KBM-7 (cell line): ENCODE measurements at places on chromosomes 4 and X.
A peak's percentile ranks its signal among the peaks of the same experiment; 100 is the strongest.

DNA sequence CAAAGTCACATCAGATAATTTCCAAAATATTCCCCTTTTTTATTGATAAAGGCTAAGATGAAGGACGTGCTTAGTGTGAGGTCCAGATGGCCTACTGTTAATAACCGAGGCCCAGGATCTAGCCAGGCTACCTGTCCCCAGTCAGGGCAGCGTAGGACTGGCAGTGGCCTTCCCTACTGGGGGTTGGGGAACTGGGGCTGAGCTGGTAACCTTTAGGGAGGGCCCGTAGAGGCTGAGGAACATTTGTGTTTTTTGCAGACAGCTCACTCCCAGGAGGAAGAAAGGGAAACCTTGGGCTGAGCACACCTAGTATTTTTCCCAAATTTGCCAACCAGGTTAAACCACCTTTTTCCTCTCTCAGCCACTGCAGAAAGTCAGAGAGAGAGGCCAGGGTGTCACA is 59.1 kb downstream of the KLF3 start:
- DNase-seq: no peak

DNA sequence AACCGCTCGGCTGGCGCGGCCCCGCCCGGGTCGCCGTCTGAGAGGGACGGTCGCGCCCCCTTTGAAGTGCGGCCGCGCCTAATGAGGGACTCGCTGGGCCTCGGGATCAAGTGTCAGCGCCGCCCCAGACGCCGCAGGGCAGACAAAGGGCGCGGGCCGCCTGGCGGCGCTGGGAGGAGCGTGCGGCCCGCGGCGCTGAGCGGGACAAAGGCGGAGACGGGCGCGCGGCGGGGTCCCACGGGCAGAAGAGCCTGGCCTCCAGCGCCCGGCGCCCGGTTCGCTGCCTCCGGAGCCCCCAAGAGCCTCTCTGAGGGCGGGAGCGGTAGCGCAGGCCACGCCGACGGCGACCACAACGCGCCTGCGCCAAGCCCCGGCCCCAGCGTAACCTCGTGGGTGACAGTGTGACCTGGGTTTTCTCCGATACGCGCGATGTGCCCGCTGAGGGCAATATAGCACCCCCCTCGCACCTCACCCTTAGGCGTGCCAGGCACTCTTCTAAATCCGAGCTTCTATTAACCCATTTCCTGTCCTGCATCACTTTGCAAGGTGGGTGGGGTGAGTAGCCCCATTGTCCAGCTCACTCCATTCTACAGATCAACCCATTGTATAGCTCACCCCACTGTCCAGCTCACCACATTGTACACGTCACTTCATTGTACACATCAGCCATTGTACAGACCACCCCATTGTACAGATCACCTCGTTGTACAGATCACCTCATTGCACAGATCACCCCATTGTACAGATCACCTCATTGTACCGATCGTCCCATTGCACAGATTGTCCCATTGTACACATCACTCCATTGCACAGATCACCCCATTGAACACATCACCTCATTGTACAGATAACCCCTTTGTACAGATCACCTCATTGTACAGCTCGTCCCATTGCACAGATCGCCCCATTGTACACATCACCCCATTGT is 33.7 kb upstream of the STX18 start:
- no peak for DNase-seq

DNA sequence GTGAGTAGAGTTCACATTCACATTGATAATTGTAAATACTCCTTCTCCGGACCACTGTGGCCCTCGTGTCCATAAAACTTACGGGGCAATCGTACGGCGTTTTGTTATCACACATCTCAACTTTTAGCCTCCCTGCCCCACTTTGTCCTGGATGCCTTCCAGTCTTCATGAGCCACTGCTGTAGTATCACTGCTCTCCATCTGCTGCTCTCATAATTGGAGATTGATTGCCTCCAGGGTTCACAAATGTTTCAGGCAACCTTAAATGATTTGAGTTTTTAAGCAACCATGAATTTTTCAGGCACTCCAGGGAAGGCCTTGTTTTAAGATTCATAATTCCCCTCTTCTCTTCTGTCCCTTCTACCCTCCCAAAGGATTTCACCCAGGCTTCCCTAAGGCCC is 28.4 kb downstream of the ALPK1 start:
- no peak for DNase-seq

DNA sequence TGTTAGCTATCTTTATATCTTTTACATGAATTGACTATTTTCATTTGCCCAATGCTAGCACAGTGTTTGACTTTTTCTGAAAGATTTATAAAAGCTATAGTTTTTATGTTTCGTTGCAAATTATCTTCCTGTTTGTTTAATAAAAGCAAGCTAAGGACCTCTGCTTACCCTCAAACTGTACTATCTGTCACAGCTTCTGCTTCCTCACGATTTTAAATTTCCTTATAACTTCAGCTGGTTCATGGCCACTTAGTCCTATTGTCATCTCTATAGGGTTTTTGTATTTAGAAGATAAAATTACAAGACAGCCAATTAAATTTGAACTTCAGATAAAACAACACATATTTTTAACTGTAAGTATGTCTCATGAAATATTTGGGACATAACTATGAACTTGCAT is 494.0 kb downstream of the PDGFC start:
- DNase-seq: peak; percentile 31

GRCh38 chrX:45309096-45309495 is 108.4 kb upstream of the DIPK2B start:
- DNase-seq: no peak

- DNase-seq: no peak
Observed at GRCh38 chrX:67961516-67961915, 417.7 kb downstream of the AR start.

DNA sequence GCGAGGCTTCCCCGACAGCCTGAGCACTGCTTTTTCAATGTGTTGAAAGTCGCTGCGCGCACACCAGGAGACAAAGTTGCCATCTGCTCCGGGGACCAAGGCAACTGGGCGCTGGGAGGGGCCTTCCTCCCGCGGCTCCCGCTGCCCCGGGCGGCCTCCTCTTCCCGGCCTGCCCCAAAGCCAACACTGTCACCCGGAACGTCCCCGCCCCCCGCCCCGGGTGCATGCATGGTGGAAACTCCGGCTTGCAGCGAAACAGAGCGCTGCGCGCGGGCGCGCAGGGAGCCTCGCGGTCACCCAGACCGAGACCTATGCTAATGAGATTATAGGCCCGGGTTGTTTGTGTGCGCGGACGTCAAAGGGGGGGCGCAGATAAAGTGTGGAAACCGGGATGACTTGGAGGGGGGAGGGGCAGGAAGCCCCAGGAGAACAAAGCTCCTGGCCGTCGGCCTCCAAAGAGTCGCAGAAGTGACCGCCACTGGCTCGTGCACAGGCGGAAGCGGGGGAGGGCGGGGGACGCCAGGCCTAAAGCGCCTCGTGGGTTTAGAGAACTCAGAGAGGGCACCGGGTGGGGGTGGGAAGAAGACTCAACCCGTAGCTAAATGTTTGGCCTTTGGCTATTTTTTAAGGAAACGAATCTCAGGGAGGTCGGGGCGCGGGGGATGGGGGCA is 88.8 kb downstream of the BCOR start:
- DNase-seq: no peak

- DNase-seq: no peak
Observed at GRCh38 chrX:121160987-121161386, 113.6 kb downstream of the GLUD2 start.

DNA sequence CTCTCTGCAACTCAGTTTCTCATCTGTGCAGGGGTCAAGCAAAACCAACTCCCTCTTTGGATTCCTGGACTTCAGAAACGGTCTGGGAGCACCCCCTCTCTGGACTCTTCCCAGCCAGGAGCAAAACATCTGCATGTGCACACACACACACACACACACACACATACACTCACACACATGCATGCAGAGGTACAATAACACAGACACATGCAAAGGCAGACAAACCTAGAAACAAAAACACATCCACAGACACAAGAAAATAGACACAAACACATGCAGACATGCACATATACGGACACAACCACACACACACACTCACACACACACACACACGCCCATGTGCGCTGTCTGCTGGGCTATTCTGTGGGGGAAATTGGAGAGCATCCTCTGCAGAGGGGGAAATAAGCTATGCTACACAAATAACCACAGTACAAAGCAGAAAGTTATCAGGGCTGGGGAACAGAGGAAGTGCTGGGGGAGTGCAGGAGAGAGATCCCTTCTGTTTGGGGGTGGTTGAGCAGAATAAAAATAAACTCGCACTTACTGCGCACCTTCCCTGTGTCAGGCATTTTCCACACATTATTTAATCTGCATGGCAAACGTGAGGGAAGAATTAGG is 19.9 kb downstream of the IQSEC2 start:
- peak; percentile 75 for DNase-seq

DNA sequence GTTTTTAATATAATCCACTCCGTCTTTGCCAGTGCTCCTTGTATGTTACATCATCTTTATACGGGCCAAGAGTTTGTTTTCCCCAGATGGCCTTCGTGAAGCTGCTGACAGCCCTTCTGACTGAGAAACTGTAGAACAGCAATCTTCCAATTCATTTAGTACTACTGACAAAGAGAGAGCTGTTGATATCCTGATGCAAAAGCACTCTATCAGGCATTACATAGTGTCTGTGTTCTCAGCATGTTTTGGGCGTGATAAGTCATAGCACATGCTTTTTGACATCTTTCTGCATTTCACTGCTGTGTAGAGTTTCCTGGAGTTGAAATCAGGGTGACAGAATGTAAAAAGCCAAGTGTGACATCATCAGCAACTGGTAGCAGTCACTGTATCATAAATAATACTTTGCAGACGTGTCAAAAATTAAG is 746.3 kb upstream of the FAM241A start:
- DNase-seq: no peak

DNA sequence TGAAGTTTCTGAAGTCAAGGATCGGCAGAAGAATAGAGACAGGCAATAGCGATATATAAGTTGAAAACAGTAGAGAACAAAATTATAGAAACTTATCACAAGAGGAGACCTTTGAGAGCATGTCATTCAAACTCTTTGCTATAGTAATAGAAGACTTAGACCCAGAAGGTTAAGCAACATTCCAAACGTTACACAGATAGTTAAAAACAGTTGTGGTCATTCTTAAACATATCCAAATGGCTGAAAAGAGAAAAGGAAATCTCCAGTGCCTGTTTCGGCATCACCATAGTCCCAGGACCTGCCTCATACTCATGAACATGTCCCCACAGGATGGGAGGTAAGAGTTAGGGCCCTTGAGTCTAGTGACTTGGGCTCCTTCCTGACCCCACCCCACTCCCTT is 258.1 kb upstream of the NOCT start:
- no peak for DNase-seq

- no peak for DNase-seq
Observed at GRCh38 chrX:47560179-47560933, 649 bp upstream of the ARAF start.

- DNase-seq: peak; percentile 25
Observed at GRCh38 chrX:70422851-70423341, at the start of gene GDPD2. Gene GDPD2 (plus strand): TSS chrX:70423314. CDS start chrX:70424985, 1,671 bp downstream.

GRCh38 chrX:120464411-120464810 is 4.7 kb downstream of the LAMP2 start:
- DNase-seq: peak; percentile 43

DNA sequence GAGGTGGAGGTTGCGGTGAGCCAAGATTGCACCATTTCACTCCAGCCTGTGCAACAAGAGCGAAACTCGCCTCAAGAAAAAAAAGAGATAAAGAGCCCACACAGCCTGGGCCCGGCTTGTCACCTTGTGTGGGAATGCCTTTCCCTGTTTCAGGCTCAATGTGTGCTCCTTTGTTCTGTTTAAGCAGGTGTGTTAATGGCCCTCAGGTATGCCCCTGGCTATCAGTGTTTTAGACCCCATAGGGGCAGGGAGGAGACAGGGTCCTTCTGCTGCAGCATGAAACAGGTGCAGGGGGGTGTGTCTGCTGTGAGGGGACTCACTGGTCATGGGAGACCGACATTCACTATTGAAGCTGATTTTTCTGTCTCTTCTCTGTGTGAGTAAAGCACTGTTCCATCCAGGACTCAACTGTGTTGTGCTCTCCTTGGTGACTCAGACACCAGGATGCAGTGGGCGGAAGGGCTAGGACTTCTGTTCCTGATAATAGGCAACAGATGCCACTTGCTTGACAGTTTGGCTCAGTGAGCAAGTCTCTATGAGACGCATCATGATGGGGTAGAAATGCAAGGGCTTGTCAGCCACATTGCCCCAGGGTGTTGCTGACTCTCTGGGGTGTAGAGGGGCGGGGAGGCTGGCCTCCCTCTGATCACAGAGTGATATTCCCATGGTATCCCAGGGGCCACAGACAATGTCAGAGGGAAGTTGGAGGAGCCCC is 15.6 kb upstream of the LAP3 start:
- DNase-seq: no peak

GRCh38 chr4:179631321-179631720 is 2189.1 kb upstream of the AGA start:
- no peak for DNase-seq

- DNase-seq: no peak
Observed at GRCh38 chrX:10519761-10520160, 100.6 kb downstream of the MID1 start.

- no peak for DNase-seq
Observed at GRCh38 chr4:79688691-79689090, 280.7 kb upstream of the GK2 start.

GRCh38 chrX:153557618-153558355 is 40.3 kb downstream of the ATP2B3 start:
- no peak for DNase-seq

GRCh38 chr4:76689145-76689817 is 208.7 kb downstream of the SOWAHB start:
- DNase-seq: no peak

GRCh38 chr4:110480746-110481271 is 4.9 kb downstream of the ENPEP start:
- no peak for DNase-seq

DNA sequence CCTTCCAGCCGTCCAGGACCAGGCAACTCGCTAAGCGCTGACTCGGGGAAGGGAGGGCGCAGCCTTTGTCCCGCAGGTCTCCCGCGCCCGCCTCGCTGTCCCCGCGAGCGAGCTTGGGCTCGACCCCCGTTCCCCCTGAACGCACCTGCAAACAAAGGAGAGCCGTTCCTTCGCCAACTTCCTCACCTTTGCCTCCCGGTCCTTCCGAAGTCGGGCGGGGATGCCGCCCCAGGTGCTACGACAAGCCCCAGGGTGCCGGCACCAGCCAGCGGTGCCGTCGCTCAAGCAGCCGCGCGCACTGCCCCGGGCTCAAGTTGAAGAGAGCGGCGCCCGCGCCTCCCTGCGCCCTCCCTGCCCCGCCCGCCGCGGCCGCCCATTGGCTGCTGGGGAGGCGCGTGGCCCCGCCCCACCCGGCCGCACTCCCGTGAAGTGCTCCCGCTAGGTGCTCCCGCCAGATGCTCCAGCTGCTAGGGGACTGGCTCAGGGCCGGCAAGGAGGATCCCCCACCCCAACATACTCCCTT is 107.1 kb downstream of the NSUN7 start:
- peak; percentile 77 for DNase-seq

- DNase-seq: no peak
Observed at GRCh38 chr4:138037696-138038095, 204.5 kb downstream of the SLC7A11 start.

GRCh38 chrX:130419263-130419662 is 17.5 kb downstream of the RBMX2 start:
- DNase-seq: no peak

DNA sequence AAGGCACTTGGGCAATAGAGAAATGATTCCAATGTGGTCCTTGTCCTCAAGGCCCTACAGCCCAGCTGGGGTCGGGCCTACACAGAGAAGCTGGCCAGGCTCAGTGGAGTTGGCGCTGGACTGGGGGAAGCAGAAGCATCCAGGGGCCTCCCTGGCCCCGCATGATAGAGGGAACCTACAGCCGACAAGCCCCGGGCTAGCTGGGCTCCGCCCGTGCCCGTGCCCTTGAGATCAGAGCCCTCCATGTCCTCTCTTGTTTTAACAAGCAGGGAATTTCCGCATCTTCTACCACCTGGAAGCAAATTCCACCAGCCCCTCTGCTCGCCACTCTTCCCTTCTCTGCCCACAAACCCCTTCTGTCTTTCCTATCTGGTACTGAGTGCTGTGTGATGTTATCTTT is 31.6 kb downstream of the CYTL1 start:
- no peak for DNase-seq
